ENCODE measurements at places on chromosomes 16 and 17. TPM values are rescaled to one million over a fixed set of nuclear protein-coding genes. Genes with fewer than 3 reads are reported as not detected.

DNA sequence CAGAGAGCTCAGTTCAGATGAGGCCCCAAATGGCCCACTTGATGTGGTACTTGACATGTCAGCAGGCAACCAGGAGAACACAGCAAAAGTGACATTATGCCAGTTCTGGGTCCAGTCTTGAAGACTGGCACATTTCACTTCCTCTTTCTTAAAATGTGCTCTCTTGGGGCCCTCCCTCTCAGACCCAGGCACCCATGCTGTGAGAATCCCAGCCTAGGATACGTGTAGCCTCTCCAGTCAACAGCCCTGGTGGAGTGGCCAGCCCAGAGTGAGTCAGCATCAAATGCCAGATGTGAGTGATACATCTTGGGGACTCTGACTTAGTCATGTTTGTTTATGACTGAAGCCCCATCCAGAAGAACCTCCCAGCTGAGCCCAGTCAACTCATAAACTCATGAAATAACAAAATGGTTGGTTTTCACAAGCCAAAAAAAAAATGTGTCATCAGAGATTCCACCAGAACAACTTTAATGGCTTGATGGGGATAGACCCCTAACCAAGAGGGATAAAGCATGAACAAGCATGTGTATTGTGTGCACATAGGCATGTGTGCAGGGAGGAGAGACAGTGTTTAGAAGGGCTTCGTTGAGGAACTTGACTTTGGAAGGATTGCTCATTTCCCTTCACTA lies 82.5 kb upstream of the TNRC6C start:
- DNase-seq = no peak

DNA sequence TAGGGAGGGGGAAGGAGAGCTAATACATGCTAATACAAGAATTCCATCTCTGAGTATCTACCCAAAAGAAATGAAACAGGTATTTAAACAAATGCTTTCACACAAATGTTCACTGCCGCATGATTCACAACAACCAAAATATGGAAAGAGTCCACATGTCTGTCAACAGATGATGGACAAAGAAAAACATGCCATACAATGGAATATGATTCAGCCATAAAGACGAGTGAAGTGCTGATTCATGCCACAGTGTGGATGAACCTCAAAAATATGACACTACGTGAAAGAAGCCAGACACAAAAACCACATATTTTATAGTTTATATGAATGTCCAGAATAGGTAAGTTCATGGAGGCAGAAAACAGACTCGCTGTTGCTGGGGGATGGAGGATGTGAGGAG lies 321.4 kb downstream of the FOXL1 start:
- no peak for DNase-seq

DNA sequence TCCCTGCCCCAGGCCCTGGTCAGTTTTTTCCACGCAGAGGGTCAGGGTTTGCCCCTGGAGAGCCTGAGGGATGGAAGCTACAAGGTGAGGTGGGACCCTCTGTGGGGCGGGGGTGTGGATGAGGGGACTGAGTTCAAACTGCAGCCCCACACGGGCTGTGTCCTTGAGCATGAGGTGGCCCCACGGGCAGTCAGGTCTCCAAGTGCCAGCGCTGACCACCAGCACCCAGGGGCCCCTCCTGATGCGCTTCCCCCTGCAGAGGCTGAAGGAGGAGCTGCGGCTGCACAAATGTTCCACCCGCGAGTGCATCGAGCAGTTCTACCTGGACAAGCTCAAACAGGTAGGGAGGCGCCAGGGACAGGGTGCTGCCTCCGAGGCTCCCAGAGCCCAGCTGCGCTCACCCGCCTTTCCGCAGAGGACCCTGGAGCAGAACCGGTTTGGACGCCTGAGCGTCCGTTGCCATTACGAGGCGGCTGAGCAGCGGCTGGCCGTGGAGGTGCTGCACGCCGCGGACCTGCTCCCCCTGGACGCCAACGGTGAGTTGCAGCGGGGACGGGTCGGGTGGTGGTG lies 4.3 kb downstream of the TSR3 start:
- no peak for DNase-seq

- DNase-seq = peak; percentile 78
Observed at GRCh38 chr17:55783684-55784245, 32.9 kb downstream of the PCTP start.

DNA sequence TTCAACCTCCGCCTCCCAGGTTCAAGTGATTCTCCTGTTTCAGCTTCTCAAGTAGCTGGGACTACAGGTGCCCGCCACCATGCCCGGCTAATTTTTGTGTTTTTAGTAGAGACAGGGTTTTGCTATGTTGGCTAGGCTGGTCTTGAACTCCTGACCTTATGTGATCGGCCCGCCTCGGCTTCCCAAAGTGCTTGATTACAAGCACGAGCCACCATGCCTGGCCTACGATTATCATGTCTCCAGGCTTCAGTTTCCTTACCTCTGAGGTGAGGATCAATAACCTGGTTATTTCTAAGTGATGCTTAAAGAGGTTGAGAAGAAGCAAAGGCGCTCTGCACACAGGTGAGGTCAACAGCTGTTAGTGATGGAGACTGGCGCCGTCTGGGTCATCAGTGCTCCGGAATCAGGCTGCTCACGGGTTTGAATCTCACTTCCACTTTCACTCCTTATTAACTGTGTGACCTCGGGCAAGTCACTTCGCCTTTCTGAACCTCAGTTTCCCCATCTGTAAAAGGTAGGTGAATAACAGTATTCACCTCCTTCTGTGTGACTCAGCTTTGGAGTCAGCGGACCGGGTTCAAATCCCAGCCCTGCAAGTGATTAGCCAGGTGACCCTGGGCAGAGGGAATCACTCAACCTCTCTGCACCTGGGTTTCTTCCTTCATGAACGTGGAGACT lies 745 bp upstream of the ABCC1 start:
- no peak for DNase-seq

- no peak for DNase-seq
Observed at GRCh38 chr16:4385066-4385788, 13.6 kb downstream of the VASN start.

GRCh38 chr17:7912927-7913524 lies 3.1 kb downstream of the RNF227 start:
- no peak for DNase-seq

COL1A1 gene
- total RNA-seq = 142 TPM

NEUROD2 gene
- 0.08 TPM for total RNA-seq

PMP22 gene
- 91.8 TPM for total RNA-seq

FGF11 gene
- total RNA-seq = 3.9 TPM

SCO1 gene
- total RNA-seq = 36.3 TPM

CCL17 gene
- not detected for total RNA-seq

ZNF205 gene
- 6.5 TPM for total RNA-seq
